ENCODE measurements at places on chromosomes 1 and 21. TPM values are rescaled to one million over a fixed set of nuclear protein-coding genes. Genes with fewer than 3 reads are reported as not detected.

PIGR gene
- 0.33 TPM for total RNA-seq

TEDDM1 gene
- total RNA-seq = not detected

CHODL gene
- total RNA-seq = 0.22 TPM

BCAR3 gene
- 0.77 TPM for total RNA-seq

TMEM125 gene
- total RNA-seq = not detected

CELA3A gene
- not detected for total RNA-seq

Data from CD8-positive, alpha-beta memory T cell (primary cell).